ENCODE measurements at places on chromosomes 6 and 20. TPM values are rescaled to one million over a fixed set of nuclear protein-coding genes. Genes with fewer than 3 reads are reported as not detected.

The PPDPF gene
- 98.5 TPM for total RNA-seq

The SLC24A3 gene
- total RNA-seq = 2.0 TPM

The KIF6 gene
- total RNA-seq = 2.7 TPM

The DBNDD2 gene
- total RNA-seq = 1.2 TPM

The TRIM10 gene
- not detected for total RNA-seq

The OR2B2 gene
- not detected for total RNA-seq

The ACTL10 gene
- total RNA-seq = 9.6 TPM

The COL12A1 gene
- total RNA-seq = 24.8 TPM

The GSS gene
- 137 TPM for total RNA-seq

The TUBB2B gene
- 10.9 TPM for total RNA-seq

The CLVS2 gene
- total RNA-seq = 0.60 TPM

The AGER gene
- 2.6 TPM for total RNA-seq

The CFAP206 gene
- total RNA-seq = not detected

The EYS gene
- total RNA-seq = 1.8 TPM

The GGTLC1 gene
- total RNA-seq = not detected

The RAD21L1 gene
- not detected for total RNA-seq

The BPIFA1 gene
- total RNA-seq = not detected

The ISM1 gene
- 0.08 TPM for total RNA-seq

The VWA7 gene
- 0.34 TPM for total RNA-seq

The NOX3 gene
- 0.93 TPM for total RNA-seq

The PPP2R5D gene
- 34.3 TPM for total RNA-seq

The NKAIN4 gene
- total RNA-seq = not detected

The HLA-DRA gene
- 285 TPM for total RNA-seq

The MBOAT1 gene
- 3.8 TPM for total RNA-seq

The CCN5 gene
- total RNA-seq = not detected

The SLC17A2 gene
- total RNA-seq = not detected

The NRN1 gene
- 4.0 TPM for total RNA-seq

The COL21A1 gene
- 0.13 TPM for total RNA-seq

The CAP2 gene
- total RNA-seq = 4.5 TPM
